ENCODE measurements at places on chromosomes 7 and 10.

GRCh38 chr7:113200281-113200680, 81.9 kb upstream of the SMIM30 start:
- DNase-seq, result no peak

- no peak for DNase-seq
These were observed 164.7 kb downstream of the ACTR3B start for GRCh38 chr7:152924238-152924637.

DNA sequence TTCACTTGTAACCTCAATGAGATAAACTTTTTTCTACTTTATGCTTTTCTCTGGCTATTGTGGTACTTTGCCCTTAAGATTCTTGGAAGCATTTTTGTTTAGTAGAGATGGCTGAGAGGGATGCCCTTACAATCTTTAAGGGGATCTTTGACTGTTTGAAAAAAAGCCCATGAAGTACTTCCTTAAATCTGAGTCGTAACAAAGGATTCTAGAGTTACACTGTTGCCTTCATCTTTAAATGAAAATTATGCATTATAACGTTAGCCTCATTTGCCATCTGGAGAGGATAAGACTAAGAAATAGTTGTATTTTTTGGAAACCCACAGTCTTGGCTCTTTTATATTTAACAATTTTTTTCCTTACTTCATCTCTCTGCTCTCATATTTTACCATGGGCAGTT, 37.8 kb upstream of the FZD1 start:
- DNase-seq, result no peak

DNA sequence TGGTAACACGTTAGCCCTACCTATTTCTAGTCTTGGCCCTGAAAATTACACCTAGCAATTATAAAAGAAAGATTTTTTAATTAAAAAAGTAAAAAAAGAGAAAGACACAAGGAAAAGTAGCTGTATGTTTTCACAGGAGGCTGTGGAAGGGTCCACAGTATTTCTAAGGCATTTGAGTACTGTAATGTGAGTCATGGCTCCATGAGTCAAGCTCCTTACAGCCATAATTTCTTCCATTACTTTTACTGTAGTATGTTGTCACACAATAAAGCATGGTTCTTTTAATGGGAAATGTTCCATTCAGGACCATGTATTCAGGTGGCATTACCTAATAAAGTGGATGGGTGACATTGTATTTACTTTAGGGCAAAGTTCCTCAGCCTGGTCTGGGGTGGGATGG, 113.4 kb downstream of the GPR37 start:
- no peak for DNase-seq
